ENCODE measurements at places on chromosomes 5 and 9. TPM values are rescaled to one million over a fixed set of nuclear protein-coding genes. Genes with fewer than 3 reads are reported as not detected.

DNA sequence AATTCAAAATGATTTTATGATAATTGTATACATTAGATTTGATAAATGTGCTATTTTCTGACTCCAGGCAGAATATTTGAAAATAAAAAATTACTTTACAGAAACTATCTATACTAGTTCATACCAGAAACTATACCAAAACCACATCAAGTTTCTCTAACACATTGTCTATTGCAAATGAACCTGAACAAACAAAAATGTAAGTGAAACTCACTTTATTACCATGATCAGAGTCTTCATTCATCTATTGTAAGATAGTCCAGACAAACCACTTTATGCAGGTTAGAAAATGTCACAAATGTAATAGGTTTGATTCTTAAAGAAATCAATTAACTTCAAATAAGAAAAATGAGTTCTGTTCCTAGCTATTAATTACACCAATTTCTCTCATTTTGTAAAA is 99.4 kb downstream of the OXCT1 start:
- no peak for DNase-seq

- DNase-seq = no peak
Measured at GRCh38 chr5:145462525-145462924, 372.6 kb downstream of the PRELID2 start.

DNA sequence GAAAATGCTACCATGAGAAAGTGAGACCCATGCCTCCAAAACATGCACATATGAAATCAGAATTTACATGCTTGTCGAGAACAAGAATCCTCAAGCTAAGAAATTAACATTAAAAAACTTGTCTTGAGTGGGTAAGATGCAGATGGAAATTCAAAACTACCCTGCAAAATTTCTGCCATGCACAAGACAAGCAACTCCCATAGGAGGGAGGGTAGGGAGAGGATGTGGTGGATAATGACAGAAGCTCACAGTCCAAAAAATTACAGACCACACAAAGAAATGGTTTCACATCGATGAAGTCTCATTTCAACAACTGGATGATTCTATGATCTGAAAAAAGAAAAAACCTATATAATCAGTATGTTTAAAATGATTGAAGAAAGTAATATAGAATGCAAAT is 319.9 kb upstream of the PTGER4 start:
- DNase-seq = no peak

The VAV2 gene
- 18.7 TPM for total RNA-seq
